ENCODE measurements at places on chromosomes 4 and X.
A peak's percentile ranks its signal among the peaks of the same experiment; 100 is the strongest.

DNA sequence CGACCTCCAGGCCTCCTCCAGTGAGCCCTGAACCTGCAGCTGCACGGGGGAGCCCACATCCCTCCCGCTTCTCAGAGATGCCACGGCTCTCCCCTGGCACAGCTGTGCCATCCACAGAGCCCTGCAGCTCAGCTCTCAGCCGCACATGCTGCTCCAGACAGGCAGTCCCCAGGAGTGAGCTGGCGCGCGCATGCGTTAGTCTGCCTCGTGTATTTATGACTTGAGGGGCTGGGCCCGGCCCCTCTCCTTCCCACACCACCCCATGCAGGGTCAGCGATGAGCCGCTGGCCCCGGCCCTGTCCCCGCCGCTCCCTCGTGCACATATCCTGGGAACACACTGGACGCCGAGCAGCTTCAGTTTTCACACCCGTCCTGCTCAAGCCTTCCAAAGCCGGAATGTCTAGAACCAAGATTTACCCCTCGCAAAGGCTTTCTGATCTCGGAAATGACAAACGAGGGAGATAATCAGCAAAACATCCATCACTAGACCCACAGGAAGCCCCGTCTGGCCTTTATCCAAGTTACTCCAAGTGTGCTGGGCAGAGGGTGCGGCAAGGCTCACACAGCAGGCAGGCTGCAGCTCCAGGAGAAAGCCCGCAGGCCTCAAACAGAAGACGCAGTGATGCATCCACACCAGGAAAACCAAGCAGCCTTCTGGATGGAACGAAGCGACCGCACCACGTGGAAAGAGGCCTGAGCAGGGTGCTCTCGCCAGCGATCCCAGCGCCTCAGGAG is 24.3 kb downstream of the GAK start:
- no peak for DNase-seq

- DNase-seq = no peak
These were observed 221.8 kb upstream of the KLF3 start for GRCh38 chr4:38442073-38442788.

DNA sequence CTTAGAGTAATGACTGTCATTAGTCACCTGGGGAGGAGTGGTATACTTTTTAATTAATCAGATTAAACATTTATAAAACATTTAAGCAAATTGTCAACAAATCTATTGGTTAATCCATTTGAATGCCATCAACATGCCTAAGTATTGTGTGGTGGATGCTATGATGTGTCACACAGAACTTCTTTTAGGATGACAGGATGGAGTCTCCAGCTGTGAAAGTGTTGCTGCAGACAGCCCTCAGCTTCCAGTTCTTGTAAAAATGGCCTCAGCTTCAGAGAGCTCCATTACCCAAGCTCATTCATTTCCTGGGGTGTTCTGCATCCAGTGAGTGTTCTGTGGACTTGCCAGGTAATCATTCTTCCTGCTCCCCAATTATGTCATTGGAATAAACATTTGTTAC is 74.3 kb upstream of the CLNK start:
- DNase-seq = no peak

DNA sequence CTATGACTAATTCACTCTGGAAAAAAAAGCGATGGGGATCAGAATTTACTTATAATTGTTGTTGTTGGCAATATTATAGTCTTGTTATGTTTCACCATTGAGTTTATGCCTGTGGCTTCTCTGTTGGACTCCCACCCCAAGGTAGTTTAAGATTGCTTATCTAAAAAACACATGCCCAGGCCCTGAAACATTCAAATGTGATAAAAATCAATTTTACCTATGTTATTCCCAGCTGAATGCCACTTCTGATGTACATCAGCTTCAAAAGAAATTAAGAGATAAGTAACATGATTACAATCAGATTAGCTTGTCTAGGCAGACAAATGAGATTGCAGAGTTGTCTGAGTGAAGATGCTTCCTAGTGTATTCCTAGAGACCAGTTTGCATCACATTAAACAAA is 484.7 kb downstream of the PCDH7 start:
- no peak for DNase-seq

DNA sequence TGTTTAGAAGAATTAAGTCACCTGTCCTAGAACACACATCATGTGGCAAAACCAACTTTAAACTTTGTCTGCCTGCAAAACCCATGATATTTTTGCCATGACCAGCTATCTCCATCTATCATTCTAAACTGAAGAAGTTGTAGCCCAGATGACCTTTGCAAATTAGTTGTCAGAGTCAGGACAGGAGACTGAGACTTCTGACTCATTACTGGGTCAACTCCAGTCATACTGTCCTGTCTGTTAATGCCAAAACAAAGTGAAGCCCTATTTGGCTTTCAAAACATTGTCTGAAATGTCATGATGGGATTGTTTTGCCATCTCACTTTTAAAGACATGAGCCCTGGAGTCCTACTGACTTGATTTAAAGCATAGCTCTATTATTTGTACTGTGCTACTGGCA is 365.7 kb upstream of the CPEB2 start:
- no peak for DNase-seq

DNA sequence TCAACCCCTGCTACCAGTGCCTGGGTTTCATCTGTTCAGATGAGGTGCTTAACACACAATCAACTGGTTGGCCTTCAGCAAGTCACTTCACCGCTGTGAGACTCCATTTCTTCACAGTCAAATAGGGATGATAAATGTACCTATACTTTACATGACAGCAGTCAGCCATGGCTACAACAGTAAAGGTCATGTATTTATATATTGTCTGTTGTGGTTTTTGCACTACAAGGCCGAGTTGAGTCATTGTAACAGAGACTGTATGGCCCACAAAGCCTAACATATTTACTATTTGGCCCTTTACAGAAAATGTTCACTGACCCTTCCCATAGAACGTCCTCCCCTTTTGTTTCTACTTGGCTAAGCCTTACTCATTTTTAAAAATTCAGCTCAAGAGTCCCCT is 404.6 kb upstream of the F9 start:
- DNase-seq = no peak

DNA sequence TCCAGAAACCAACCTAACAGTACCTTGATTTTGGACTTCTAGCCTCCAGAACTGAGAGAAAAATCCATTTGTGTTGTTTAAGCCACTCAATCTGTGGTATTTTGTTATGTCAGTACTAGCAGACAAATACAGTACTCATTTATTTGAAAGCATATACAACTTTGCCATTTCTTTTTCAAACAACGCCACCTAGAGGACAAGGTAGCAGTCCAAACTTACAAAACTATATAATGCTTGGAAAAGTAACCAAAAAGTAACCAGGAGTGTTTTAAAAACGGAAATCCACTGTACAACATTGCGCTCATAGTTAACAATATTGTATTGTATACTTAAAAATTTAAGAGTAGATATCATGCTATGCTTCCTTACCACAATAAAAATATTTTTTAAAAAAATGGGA is 37.0 kb upstream of the FGF13 start:
- no peak for DNase-seq

GRCh38 chrX:118047446-118048186 is 69.0 kb downstream of the KLHL13 start:
- no peak for DNase-seq

- no peak for DNase-seq
These were observed 927.6 kb downstream of the PCDH7 start for GRCh38 chr4:31647786-31648185.

- no peak for DNase-seq
These were observed 111.9 kb upstream of the GALNT7 start for GRCh38 chr4:173056710-173057109.

GRCh38 chrX:148938348-148938747 is 437.9 kb downstream of the AFF2 start:
- no peak for DNase-seq

GRCh38 chr4:62461961-62462360 is 1261.8 kb downstream of the ADGRL3 start:
- no peak for DNase-seq

DNA sequence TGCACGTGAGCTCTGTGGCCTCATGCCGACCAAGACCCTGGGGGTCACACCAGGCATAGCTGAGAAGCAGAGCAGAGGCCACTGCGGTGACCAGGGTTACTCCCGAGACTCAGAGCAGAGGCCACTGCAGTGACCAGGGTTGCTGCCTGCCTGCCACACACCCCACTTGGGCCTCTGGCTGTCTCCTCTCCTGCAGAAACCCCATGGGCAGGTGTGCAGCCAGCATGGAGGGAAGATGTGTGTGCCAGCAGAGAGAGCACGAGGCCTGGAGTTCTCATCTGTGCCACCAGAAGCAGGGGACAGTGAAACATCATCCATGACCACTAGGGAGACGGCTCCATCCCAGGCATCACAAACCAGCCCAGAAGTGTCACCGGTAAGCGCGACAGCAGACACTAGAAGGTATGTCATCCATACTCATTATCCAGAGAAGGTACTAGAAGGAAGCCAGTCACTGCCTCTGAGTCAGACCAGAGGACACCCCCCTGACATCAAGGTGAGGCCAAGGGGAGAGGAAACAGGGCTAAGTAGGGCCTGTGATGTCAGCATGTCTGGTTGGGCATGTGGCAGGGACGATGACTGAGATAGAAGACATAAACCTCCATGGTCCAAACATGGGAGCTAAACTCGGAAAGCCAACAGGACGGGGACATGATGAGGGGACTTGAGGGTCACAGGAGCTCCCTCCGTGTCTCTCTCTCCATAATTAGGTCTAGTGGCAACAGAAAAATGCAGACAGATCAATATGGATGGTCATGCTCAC is 24.2 kb upstream of the SPON2 start:
- peak; percentile 0 for DNase-seq

DNA sequence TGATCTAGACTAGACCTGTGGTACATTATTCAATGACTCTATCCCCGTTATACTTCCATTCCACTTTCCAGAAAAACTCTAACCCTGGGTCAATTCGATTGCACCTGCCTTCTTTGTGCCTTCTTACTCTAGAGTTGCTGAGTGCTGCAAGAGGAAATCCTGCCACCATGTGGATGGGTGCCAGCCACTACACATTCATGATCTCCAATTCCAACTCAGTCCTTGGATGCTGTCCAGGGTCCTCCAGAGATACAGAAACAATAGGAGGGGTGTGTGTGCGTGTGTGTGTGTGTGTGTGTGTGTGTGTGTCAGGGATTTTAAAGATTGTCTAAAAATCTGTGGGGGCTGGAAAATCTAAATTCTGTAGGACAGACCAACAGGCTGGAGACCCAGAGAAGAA is 42.9 kb upstream of the INTS6L start:
- DNase-seq = no peak

DNA sequence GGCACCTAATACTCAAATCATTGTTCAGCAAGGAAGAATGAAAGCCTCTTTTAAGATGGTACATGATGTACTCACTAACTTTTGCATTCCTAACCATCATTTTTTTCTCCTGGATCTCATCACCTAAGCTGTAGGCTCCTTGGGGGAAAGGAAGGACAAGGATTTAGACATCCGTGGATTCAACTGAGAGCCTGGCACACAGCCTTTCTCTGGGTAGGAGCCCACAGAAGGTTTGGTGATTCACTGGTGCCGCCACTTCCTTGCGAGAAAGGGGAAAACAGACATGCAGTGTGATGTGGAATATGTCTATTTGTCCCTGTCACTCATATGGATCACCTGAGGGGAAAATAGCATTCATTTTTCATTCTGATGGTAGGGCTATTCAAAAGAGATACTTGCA is 147.3 kb downstream of the PCDH7 start:
- no peak for DNase-seq

DNA sequence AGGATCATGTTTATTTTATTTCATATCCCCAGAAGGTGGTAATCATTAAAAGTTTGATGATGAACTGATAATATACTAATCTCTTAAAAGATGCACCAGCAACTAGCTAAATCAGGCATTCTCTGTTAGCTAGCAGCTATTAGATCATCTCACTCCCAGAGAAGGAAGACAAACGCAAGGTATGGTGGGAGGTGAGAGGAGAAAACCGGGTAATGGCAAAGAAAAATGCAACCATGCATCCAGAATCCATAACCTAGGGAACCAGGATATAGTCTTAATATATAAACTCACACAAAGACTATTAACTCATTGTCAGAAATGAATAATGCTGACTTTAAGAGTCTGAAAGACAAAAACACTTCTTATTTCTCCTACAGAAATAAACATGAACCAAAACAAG is 66.1 kb downstream of the WNK3 start:
- DNase-seq = no peak

GRCh38 chrX:16882702-16883486 is 12.7 kb upstream of the RBBP7 start:
- peak; percentile 28 for DNase-seq

GRCh38 chr4:110195561-110196205 is 2.7 kb downstream of the ELOVL6 start:
- DNase-seq = no peak

GRCh38 chr4:83022724-83023450 is 12.1 kb upstream of the COPS4 start:
- no peak for DNase-seq

GRCh38 chrX:6041630-6042029 is 187.0 kb downstream of the NLGN4X start:
- DNase-seq = no peak

DNA sequence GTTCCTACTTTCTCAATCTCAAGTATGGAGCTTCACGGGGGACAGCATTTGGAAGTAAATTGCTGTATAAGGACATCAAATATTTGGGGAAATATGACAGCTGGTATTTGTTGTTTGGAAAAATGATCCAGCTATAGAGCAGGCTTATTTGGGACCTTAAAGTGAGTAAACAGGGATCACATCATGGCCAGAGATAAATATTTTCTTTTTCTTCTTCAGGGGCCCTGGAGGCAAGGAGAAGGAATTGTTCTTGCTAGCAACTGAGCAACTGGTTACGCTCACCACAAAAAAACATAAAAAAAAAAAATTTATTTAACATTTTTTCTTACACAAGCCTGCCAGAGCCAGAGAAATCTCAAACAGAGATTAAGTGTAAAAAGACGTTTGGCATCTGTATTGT is 277.2 kb upstream of the UGT8 start:
- no peak for DNase-seq

DNA sequence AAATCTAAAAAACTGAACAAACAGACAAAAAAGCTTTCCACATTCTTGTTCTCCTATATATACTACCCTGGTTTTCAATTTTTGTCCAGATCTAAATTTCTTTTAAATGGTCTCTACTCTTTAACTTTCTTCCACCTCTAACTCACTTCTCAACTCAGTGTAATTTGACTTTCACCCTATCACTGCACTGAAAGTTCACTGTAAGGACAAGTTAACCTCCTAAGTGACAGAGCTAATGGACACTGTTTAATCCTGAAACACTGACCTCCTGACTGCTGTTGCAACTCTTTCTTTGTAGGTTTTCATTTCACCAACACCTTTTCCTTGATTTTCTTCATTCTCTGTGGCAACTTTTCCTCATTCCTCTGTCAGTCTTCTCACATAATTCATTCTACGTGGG is 50.0 kb downstream of the ATOH1 start:
- DNase-seq = no peak

GRCh38 chrX:40945361-40945713 is 139.9 kb upstream of the USP9X start:
- no peak for DNase-seq

Measured in activated T-helper 1 cell treated with anti-CD3 and anti-CD28 coated beads, Interleukin-2, amount 50 U/mL, for 16 hours (primary cell).